ENCODE measurements at places on chromosomes 1 and 21.

DNA sequence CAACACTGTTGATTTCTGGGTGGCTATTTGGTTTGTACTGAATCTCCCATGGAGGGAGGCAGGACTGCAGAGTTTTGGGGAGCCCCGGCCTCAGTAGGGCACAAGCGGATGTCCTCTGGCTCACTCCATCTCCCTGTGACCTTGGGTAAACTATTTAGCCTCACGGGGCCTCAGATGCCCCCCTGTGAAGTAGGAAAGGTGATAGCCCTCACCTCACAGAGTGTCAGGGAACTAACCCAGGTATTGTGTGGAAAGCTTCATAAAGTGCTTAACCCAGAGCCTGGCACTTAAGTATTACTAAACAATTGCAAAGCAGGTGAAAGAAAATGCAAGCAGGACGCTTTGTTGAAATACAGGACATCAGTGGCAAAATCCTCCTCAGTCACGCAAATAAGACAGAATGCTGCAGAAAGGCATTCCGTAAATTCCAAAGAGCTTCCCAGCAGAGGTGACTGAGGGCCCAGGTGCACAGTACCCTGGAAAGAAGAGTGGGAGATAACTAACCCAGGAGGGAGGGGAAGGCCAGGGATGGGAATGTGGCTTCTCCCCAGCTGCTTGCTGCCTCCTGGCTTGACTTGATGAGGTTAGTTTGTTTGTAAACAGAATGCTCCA is 436.3 kb downstream of the PRDM2 start:
- DNase-seq: no peak

GRCh38 chr1:236552901-236553300 is 29.1 kb downstream of the LGALS8 start:
- DNase-seq: no peak

DNA sequence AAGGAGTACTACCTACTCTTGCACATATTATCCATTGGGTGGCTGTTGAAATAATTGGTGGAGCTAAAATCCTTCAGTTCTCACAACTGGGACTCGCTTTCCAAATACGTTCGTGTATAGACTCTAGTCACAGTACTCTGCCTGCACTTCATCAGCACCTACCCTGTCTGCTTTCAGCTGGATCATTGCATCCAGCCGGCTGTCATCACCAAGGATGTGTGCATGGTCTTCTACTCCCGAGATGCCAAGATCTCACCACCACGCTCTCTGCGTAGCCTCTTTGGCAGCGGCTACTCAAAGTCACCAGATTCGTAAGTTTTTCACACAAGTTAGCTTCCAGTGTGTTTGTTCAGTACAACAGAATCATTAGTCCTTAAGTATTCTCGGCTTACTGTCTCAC is 37.3 kb upstream of the PGD start:
- DNase-seq: no peak

GRCh38 chr1:205275133-205275532 is 46.4 kb downstream of the NUAK2 start:
- DNase-seq: no peak

DNA sequence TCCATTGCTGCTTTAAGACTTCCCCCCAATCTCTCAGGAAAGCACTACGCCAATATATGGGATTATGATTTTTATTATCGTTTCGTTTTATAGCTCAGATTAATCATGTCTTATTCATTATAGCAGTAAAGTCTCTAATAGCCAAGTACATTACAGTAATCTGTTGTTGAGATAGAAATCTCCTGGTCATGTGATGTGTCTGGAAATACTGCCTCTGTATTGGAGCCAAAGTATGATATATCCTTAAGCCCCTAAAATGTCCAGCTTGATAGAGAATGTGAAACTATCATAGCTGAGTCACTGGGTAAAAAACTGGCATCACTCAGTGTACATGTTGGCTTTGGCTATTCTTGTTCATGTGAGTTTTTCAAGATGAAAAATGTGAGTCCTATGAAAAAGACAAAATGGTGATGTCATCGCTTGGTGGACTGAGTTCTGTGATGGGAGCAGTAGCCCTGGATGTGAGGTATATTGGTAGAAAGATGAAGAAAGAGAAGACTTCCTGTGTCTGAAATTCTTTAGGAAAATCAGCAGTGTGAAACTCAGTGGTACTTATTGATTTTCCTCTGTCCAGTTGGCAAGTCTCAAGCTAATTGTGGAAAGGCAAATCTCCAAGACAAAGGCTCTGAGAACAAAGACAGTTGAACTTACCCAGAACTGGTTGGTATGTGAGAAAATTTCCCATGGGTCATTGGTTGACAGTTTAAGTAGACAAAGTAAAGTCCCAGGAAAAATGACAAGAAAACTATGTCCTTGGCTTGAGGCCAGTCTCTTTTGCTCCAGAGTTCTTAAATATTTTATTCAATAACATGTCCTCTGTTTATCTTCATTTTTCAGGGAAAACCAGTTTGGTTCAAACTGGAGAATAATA is 76.2 kb downstream of the BRINP2 start:
- no peak for DNase-seq

GRCh38 chr1:38068980-38069340 is 22.4 kb upstream of the POU3F1 start:
- DNase-seq: peak; percentile 86

GRCh38 chr1:165306543-165307434 is 49.7 kb downstream of the LMX1A start:
- DNase-seq: no peak
